ENCODE measurements at places on chromosomes 7 and 10.

- DNase-seq, result no peak
Observed at GRCh38 chr10:30491204-30491915, 57.4 kb downstream of the MAP3K8 start.

GRCh38 chr10:29471544-29471859, 163.3 kb downstream of the SVIL start:
- DNase-seq, result no peak

DNA sequence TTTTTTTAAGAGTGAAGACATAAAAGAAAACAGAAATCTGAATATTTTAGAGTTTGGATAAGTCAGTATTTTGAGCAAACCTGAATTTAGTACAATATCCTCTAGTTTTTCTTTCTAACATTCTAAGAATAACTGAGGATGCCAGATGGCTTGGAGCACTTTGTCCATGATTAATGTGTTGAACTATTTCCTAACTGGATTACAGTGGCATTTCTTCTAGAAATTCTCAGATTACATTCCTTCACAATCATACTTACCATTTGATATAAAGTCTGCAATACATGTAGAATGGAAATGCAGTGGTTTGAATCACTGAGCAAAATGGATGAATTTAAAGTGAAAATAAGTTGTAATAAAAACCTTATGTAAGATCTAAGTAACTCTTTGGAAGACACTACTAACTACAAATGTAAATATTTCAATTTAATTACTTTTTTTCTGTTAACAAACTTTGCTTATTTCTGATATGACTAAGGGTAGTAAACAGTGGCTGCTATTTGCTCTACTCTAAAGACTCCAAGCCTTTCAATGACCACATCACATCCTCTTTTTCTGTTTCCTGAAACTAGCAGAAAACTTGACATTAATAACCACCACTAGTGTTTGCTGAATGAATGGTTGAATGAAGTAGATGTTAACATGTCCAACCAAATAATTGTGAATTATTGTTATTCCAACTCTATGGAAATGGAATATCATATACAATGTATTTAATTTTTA, 102.8 kb downstream of the PRKG1 start:
- no peak for DNase-seq

- no peak for DNase-seq
Observed at GRCh38 chr10:11604865-11605650, 6.4 kb downstream of the USP6NL start.

- DNase-seq, result peak; percentile 84
Observed at GRCh38 chr10:73886085-73886529, 11.8 kb upstream of the CAMK2G start.

- DNase-seq, result no peak
Observed at GRCh38 chr7:41104631-41105030, 598.3 kb downstream of the INHBA start.

DNA sequence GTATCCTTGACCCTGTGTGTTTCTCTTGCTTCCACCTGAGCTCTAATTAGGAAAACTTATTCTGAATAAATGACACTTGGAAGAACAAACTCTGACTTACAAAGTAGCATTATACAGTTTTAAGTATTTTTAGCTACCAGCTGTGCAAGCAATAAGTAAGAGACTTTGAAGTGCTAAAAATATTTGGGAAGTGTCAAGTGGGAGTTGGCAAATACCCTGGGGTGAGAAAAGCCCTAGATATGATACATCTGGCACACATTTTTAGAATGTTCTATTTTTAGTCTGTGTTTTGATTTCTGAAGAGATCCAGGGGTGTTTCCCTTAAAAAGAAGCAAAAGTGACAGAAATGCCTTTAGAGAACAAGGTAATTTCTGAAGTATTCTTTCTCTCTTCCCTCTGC, 132.7 kb upstream of the TEX47 start:
- DNase-seq, result no peak

- no peak for DNase-seq
Observed at GRCh38 chr10:28219251-28219650, 83.6 kb downstream of the MPP7 start.

DNA sequence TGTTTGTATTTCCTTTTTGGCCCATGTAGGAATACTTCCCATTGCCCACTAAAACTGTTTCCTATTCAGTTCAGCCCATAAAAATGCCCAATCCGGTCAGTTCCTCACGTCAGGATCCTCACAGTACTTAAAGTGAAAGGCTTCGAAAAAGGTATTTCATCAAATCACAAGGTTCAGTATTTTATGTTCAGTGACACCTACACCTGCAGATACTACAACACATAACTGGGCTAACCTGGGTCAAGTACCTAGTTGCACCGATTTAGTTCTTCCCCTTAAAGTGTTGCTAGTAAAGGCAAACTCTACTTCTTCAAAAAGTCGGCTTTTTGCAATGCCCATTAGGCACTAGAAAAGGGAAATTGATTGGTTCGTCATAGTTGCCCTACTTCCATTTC, 1.1 kb downstream of the SNX13 start:
- DNase-seq, result peak; percentile 47

- peak; percentile 1 for DNase-seq
Observed at GRCh38 chr10:107442035-107442505, 277.6 kb upstream of the SORCS1 start.

GRCh38 chr10:24951201-24952142, 934 bp downstream of the PRTFDC1 start:
- peak; percentile 28 for DNase-seq

GRCh38 chr10:76881477-76882220, 756.0 kb downstream of the KCNMA1 start:
- DNase-seq, result no peak

GRCh38 chr7:1512781-1513656, 8.8 kb upstream of the INTS1 start:
- DNase-seq, result peak; percentile 72

GRCh38 chr10:5457741-5458140, 41.6 kb downstream of the CALML5 start:
- no peak for DNase-seq

DNA sequence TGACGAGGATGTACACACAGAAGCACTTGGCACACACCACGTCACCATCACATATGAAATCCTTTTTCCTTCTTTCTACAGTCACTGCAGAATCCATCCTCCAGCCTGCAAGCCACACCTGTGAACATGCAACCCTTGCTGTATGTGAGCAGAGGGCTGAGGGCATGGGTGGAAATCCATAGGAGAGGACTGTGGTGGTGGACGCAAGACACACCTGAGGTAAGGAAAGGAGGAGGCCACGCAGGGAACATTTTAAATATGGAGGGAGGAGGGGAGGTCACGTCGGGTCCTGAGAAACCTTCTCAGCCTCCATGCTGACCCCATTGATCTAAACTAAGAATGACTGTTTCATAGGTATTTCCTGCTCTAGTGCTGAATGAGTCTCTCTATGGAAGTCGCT, 28.6 kb downstream of the ADARB2 start:
- no peak for DNase-seq

DNA sequence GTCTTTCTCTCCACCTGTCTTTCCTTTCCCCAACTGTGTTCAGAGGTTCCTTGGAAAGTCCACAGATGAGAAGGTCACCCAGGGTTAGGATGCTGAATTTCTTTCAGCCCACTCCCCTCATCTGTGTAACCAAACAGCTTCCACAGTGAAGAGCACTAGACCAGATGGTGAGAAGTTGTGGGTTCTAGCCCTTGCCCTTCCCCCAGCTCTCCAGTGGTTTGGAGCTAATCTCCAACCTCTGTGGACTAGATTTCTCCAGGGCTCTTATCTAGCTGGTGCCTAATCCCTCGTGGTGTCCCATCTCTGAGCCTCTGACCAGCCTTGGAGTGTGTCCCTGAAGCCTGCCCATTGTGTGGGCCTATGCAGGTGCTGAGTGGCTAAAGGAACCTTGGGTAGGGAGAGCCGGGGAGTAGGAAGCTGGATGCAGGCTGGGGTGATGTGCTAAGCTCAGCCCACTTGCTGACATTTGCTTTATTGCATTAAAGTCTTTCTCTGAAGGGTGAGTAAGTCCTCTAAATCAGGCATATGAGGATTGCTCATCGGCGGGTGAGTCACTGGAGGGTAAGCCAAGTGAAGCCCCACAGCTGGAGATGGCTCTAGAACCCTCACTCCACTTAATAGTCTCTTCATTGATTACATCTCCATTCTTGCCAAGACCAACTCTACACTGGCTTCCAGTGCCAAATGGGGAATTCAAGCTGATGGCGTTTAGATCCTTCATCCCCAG, 14.9 kb downstream of the DUSP5 start:
- DNase-seq, result peak; percentile 58

GRCh38 chr10:117674201-117674600, 131.7 kb downstream of the EMX2 start:
- DNase-seq, result no peak

- DNase-seq, result peak; percentile 81
Observed at GRCh38 chr10:102814453-102814871, 22.8 kb downstream of the CYP17A1 start.

DNA sequence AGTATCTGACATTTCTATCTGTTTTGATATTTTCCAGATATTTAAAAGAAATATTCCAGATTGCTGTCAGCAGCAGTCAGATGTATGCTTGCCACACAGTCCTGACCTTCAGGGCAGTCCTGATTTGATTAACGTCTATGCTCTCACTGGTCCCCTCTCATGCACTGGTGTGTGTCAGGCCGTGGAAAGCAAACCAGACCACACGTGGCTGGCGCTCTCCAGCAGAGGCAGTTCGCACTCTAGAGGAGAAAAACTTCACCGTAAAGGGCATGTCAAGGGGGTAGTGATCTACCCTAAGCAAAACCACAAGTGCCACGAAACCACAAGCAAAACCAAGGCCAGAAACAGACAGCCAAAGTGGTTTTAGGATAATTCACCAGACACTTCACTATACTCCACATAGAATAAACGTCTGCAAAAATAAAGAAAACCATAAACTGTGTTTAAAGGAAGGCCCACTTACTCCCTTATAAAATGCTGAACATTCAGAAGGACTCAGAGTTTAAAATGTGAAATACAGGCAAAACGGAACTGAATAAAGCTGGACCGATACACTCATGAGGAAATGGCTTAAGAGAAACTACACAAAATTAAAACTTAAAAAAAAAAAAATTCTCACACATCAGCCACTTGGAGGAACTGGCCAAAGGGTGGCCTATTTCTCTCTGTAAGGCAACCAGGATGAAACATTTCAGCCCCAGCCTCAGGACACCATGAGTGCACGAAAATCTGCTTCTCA, 26.4 kb downstream of the PARP12 start:
- no peak for DNase-seq

GRCh38 chr10:30413996-30414576, 19.9 kb upstream of the MAP3K8 start:
- DNase-seq, result peak; percentile 66

GRCh38 chr10:68251625-68252495, 19.9 kb upstream of the ATOH7 start:
- no peak for DNase-seq

DNA sequence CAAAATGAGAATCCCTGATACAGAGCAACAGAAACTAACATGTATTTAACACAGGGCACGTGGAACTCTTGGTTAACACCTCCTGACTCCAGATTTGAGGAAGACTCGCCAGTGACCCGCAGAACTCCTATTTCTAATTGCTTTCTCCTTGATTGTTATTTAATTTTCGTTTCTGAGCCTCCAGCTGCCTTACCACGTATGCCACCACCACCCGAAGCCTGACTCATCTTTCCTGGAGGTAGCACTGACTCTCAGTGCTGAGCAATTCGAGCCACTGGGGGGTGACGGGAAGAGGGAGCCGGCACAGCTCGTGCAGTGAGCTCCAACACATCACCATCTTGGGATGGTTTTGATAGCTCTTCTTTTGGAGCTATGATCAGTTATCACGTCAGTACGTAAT, 273.9 kb upstream of the MGMT start:
- no peak for DNase-seq

- no peak for DNase-seq
Observed at GRCh38 chr7:135190703-135191102, 20.2 kb upstream of the CYREN start.

DNA sequence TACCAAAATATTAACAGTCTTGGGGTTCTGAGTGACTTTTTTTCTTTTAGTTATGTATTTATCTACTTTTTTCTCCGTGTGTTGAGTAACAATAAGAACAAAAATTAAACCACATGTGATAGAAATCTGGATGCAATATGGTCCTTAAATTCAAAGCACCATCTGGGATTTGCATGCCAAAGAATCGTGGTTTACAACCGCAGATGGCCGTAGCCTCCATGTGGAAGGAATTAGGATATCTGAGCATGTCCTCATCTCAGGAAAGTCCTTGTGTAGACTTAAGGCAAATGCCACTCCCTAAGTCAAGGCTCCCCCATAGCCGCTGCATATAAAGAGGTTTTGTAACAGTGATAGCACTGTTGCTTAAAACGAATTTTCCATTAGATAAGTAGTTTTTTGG, 304.0 kb downstream of the ZEB1 start:
- DNase-seq, result no peak

DNA sequence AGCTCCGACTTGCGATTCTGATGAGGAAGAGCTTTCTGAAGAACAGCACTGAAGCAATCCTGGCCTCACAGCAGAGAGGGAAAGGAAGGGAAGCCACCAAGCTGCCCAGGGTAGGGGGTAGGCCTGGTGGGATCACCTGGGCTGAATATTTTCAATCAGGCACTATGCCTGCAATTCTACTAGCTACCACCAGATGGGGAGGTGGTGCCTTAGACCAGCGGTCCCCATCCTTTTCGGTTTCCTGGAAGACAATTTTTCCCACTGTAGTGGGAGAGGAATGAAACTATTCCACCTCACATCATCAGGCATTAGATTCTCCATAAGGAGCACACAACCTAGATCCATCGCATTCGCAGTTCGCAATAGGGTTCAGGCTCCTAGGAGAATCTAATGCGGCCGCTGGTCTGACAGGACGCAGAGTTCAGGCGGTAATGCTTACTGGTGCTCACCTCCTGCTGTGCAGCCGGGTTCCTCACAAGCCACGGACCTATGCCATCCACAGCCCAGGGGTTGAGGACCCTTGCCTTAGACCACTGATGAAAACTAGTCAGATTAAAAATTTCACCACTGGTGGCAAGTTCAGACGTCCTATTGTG, 2.7 kb downstream of the LRRC20 start:
- DNase-seq, result peak; percentile 7

GRCh38 chr7:55207436-55208125, 157.6 kb upstream of the LANCL2 start:
- no peak for DNase-seq

- no peak for DNase-seq
Observed at GRCh38 chr7:23687011-23687410, 7.0 kb downstream of the FAM221A start.

DNA sequence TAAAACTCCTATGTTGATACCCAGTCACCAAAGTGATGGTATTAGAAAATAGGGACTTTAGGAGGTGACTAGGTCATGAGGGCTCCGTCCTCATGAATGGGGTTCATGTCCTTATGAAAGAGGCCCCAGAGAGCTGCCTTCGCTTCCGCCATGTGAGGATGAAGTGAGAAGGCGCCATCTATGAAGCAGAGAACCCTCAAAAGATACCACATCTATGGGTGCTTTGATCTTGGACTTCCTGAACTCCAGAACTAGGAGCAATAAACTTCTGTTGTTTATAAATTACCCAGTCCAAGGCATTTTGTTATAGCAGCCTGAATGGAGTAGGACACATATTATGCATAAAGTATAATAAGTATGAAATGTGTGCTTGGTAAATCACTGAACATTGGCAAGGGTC, 8.1 kb upstream of the PDSS1 start:
- no peak for DNase-seq

- DNase-seq, result no peak
Observed at GRCh38 chr10:130074639-130075038, 36.0 kb downstream of the C10orf143 start.
